Stimulated activated naive B cell treated with anti-CD40 and anti-IgM and Interleukin-4, amounts not matched to agents 10 μg/mL and 1 μg/mL and 100 μg/mL, for 72 hours (primary cell): ENCODE measurements at places on chromosomes 2 and 18.

- no peak overlapping the region for H3K4me3 ChIP-seq
- H3K4me1 ChIP-seq, result no peaks in the 10 kb centered on the region
- no peak overlapping the region for H3K27ac ChIP-seq
- no peak for DNase-seq
Measured at GRCh38 chr2:26521913-26522180, 43.9 kb upstream of the OTOF start.

- peaks cover 4% of the 10 kb centered on the region for H3K4me1 ChIP-seq
- no peak overlapping the region for H3K4me3 ChIP-seq
- H3K27ac ChIP-seq, result no peak overlapping the region
- DNase-seq, result no peak
- peaks cover 22% of the 10 kb centered on the region for H3K27me3 ChIP-seq
Measured at GRCh38 chr18:77203071-77203470, 46.6 kb upstream of the GALR1 start.

GRCh38 chr2:7837237-7837760 is 844.6 kb upstream of the ID2 start:
- peaks cover 19% of the 10 kb centered on the region for H3K27me3 ChIP-seq
- peaks cover 4% of the 10 kb centered on the region for H3K36me3 ChIP-seq
- peaks cover 13% of the 10 kb centered on the region for H3K4me1 ChIP-seq
- no peak overlapping the region for H3K27ac ChIP-seq

DNA sequence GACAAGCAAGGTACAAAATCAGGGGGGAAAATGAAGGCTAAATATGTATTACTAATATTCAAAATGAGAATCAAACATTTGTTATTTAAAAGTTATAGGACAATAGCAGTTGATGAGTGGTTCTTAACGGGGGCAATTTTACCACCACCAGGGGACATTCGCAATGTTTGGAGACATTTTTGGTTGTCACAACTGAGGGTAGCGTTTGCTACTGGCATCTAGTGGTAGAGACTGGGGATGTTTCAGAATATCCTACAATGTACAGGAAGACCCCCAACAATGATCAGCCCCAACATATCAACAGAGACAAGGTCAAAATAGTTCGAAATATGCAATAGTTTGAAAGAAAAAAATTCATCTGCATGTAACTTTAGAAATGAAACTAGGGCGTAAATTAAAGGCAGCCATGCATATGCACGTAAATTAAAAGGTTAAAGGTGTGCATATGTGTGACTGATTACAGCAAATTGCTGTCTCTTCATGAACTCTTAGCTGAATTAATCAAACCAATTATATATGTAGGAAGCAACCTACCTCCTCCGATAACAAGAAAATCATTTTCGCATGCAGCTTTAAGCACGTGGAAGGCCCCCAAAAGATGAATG is 61.2 kb upstream of the CUL3 start:
- peak; percentile 10 for DNase-seq
- H3K27ac ChIP-seq, result no peak overlapping the region
- H3K4me3 ChIP-seq, result no peak overlapping the region

GRCh38 chr2:46230115-46230571 is 67.1 kb upstream of the EPAS1 start:
- no peaks in the 10 kb centered on the region for H3K36me3 ChIP-seq
- H3K27me3 ChIP-seq, result peaks cover under 1% of the 10 kb centered on the region
- no peak for DNase-seq
- H3K4me3 ChIP-seq, result no peak overlapping the region
- no peaks in the 10 kb centered on the region for H3K4me1 ChIP-seq

- no peak for DNase-seq
- H3K27ac ChIP-seq, result no peak overlapping the region
- no peaks in the 10 kb centered on the region for H3K4me1 ChIP-seq
- H3K4me3 ChIP-seq, result no peak overlapping the region
- no peaks in the 10 kb centered on the region for H3K27me3 ChIP-seq
Measured at GRCh38 chr18:29076645-29077044, 899.7 kb upstream of the CDH2 start.

GRCh38 chr2:151774506-151774905 is 40.2 kb upstream of the NEB start:
- no peaks in the 10 kb centered on the region for H3K27me3 ChIP-seq
- peaks cover 45% of the 10 kb centered on the region for H3K36me3 ChIP-seq
- no peak for DNase-seq

- no peak overlapping the region for H3K4me3 ChIP-seq
- no peak for DNase-seq
- H3K36me3 ChIP-seq, result no peaks in the 10 kb centered on the region
- H3K27ac ChIP-seq, result no peak overlapping the region
Measured at GRCh38 chr2:23436346-23437098, 51.5 kb downstream of the KLHL29 start.

DNA sequence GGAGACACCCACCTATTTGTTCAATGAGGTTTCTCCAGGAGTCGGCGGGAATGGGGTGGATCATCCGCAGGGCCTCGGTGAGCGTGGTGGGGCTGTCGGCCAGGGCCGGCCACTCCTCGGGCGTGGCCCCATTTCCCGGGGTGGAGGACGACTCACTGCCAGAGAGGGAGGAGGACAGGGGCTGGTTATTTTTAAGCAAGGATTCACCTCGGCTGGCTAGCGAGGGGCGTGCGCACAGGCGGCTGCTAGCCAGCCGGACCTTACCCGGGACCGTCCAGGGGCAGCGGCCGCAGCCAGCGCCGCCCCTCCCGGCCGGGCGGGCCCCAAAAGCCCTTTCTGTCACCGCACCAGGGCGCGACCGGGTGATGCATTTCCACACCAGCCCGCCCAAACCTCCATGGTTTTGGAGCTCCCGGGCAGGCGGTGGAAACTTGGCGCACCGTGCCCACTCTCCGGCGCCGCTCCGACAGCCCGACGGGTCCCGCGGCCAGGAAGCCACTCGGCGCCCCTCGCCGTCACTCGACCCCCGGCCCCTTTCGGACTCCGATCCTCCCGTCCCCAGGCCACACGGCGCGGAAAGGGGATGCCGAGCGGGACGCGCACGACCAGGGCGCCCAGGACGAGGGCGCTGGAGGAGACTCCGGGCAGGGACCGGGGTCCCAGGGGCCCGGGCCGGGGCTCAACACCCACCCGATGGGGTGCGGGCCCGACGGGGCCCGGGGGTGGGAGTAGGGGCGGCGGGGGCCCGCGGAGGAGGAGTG is 57.1 kb downstream of the SNORC start:
- H3K27ac ChIP-seq, result no peak overlapping the region
- H3K27me3 ChIP-seq, result peaks cover 42% of the 10 kb centered on the region

DNA sequence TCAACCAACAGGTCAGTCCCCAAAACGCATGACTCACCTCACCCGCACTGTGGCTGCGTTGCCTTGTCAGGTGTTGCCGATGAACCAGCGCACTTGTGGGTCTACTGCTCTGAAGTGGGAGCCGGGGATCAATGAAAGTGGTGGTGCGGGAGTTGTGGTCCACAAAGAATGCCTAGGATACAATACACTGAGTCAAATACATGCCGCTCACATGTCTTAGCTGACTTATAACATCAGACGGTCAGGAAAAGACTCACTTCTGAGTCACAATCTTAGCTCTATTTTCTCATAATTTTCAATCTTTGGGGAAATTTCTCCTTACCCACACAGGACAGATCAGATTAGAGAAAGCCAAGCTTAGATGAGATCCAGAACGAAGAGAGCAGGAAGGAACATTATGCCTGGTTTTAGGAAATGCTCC is 107.1 kb upstream of the STK17B start:
- H3K27ac ChIP-seq, result no peak overlapping the region
- H3K27me3 ChIP-seq, result no peaks in the 10 kb centered on the region
- peaks cover 23% of the 10 kb centered on the region for H3K4me1 ChIP-seq
- DNase-seq, result no peak
- no peaks in the 10 kb centered on the region for H3K36me3 ChIP-seq

- no peak overlapping the region for H3K4me3 ChIP-seq
- peaks cover 10% of the 10 kb centered on the region for H3K36me3 ChIP-seq
- peaks cover 13% of the 10 kb centered on the region for H3K27me3 ChIP-seq
- DNase-seq, result no peak
- H3K27ac ChIP-seq, result no peak overlapping the region
Measured at GRCh38 chr18:9974279-9974915, 60.6 kb downstream of the VAPA start.

GRCh38 chr2:2879781-2880180 is 497.8 kb downstream of the EIPR1 start:
- H3K36me3 ChIP-seq, result peaks cover 6% of the 10 kb centered on the region
- H3K27me3 ChIP-seq, result no peaks in the 10 kb centered on the region
- DNase-seq, result peak; percentile 35
- H3K4me3 ChIP-seq, result no peak overlapping the region
- no peak overlapping the region for H3K27ac ChIP-seq
- H3K4me1 ChIP-seq, result peaks cover 30% of the 10 kb centered on the region

GRCh38 chr18:52588931-52589330 is 248.9 kb downstream of the DCC start:
- no peaks in the 10 kb centered on the region for H3K27me3 ChIP-seq
- H3K27ac ChIP-seq, result no peak overlapping the region
- no peaks in the 10 kb centered on the region for H3K4me1 ChIP-seq
- DNase-seq, result no peak

DNA sequence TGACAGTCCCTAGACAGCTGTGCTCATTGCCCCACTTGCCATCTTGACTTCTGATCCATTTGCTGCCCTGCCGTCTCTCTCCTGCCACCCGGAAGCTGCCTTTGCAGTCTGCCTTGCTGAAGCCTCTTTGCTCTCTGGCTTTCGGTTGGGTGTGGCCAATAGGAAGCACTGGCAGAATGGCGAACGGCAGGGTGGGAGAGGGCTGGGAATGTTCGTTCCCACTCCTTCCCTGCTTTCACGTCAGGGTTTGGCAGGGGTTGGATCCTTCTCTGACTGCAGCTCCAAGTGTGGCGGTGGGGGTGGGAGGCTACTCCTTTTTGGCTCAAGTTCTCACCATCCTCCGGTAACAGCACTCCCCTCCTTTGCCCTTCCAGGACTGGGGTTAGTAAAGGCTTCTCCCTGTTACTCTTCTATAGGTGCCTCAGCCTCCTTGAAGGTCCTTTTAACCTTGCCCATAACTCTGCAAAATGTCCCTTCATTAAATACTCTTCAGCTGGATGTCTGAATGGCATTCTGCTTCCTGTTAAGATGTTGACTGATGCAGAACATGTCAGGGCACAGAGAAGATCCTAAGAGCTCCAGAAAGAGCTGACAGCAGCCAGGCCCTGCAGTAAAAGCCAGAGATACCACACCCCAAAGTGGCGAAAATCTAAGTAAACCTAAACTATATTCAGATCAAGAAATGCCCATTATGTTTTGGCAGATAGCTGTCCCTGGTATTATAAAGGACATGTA is 299.7 kb downstream of the CDCA7 start:
- no peak overlapping the region for H3K27ac ChIP-seq
- no peak for DNase-seq
- H3K36me3 ChIP-seq, result no peaks in the 10 kb centered on the region
- no peak overlapping the region for H3K4me3 ChIP-seq
- peaks cover 15% of the 10 kb centered on the region for H3K27me3 ChIP-seq
- no peaks in the 10 kb centered on the region for H3K4me1 ChIP-seq

DNA sequence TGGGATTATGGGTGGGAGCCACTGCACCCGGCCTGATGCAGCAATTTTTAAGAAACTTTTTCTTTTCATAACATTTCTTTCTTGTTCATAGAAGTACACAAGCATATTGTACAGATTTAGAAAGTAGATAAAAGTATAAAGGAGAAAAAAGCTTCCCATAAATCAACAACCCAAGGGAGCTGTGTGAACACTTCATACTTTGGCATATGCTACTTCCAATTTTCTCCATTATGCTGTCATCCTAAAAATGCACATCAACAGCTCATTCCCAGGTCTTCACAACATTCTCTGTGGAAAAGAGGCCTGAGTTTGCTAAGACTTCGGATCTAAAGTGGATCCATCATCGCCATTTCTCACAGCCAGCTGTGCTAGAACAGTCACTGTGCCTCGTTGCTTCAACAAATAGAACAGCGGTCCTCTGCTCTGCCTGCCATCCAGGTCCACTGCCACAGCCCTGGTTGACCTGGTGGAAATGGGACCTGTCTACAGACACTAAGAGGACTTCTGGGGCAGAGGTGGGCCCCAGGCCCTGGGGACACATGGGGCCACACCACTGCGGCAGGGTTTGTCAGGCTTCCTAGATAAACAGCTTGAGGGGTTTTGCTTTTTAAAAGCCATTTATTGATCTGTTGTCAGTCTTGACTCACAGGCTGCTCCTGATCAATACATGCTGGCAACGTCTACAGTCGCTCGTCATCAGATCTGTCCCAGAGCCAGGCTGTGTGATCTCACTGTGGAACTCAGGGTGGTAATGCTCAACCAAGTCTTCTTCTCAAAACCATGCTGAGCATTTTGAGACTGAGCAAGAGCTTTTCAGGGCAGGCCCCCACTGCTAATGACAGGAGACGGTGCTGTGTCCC is 72.7 kb upstream of the MGAT4A start:
- no peak for DNase-seq
- H3K36me3 ChIP-seq, result no peaks in the 10 kb centered on the region
- H3K27me3 ChIP-seq, result peaks cover 22% of the 10 kb centered on the region
- no peak overlapping the region for H3K4me3 ChIP-seq
- no peaks in the 10 kb centered on the region for H3K4me1 ChIP-seq
- no peak overlapping the region for H3K27ac ChIP-seq

GRCh38 chr18:63237881-63238692 is 81.5 kb downstream of the BCL2 start:
- H3K36me3 ChIP-seq, result peaks cover 72% of the 10 kb centered on the region
- H3K4me1 ChIP-seq, result peaks cover 48% of the 10 kb centered on the region
- no peaks in the 10 kb centered on the region for H3K27me3 ChIP-seq
- H3K27ac ChIP-seq, result no peak overlapping the region
- H3K4me3 ChIP-seq, result no peak overlapping the region
- no peak for DNase-seq

DNA sequence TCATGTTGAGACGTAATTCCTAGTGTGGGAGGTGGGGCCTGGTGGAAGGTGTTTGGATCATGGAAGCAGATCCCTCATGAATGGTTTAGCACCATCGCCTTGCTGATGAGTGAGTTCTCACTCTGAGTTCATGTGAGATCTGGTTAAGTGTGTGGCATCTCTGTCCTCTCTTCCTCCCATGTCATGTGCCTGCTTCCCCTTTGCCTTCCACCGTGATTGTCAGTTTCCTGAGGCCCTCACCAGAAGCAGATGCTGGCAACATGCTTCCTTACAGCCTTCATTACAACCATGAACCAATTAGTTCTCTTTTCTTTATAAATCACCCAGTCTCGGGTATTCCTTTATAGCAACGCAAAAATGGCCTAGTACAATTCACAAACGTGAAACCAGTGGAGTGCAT is 14.6 kb upstream of the MCM6 start:
- H3K27ac ChIP-seq, result no peak overlapping the region
- H3K4me3 ChIP-seq, result no peak overlapping the region
- H3K36me3 ChIP-seq, result no peaks in the 10 kb centered on the region
- peaks cover 4% of the 10 kb centered on the region for H3K4me1 ChIP-seq

- peaks cover 60% of the 10 kb centered on the region for H3K27me3 ChIP-seq
- peaks cover 12% of the 10 kb centered on the region for H3K36me3 ChIP-seq
- no peak for DNase-seq
- peaks cover 18% of the 10 kb centered on the region for H3K4me1 ChIP-seq
Measured at GRCh38 chr2:238161291-238162051, 2.7 kb downstream of the ERFE start.

DNA sequence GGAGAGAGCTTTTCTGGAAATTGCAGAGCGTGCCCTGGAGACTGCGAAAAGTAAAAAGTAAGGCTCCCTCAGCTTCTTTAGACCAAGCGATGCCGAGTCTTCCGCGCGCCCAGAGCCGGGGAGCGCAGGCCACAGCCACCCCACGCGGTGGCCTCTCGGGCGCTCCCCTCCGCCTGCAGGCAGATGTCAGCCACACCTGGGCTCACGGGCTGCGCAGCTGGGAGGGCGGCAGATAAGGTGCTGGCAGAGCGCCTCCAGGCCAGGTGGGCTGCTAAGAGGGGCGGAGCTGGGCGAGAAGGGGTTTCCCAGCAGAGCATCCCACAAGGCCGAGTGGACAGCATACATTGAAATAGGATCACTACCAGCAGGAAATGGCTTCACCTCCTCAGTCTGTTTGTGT is 81.7 kb downstream of the ARHGEF4 start:
- peaks cover 16% of the 10 kb centered on the region for H3K27me3 ChIP-seq
- DNase-seq, result no peak
- no peaks in the 10 kb centered on the region for H3K4me1 ChIP-seq
- no peaks in the 10 kb centered on the region for H3K36me3 ChIP-seq
- H3K4me3 ChIP-seq, result no peak overlapping the region
- H3K27ac ChIP-seq, result no peak overlapping the region
